NCI-H187 (cell line): ENCODE measurements at places on chromosomes 11 and 22.

- DNase-seq = no peak
Measured at GRCh38 chr11:27207025-27207650, 155.9 kb downstream of the CCDC34 start.

- DNase-seq = no peak
Measured at GRCh38 chr11:11403763-11404725, 51.0 kb upstream of the CSNK2A3 start.

DNA sequence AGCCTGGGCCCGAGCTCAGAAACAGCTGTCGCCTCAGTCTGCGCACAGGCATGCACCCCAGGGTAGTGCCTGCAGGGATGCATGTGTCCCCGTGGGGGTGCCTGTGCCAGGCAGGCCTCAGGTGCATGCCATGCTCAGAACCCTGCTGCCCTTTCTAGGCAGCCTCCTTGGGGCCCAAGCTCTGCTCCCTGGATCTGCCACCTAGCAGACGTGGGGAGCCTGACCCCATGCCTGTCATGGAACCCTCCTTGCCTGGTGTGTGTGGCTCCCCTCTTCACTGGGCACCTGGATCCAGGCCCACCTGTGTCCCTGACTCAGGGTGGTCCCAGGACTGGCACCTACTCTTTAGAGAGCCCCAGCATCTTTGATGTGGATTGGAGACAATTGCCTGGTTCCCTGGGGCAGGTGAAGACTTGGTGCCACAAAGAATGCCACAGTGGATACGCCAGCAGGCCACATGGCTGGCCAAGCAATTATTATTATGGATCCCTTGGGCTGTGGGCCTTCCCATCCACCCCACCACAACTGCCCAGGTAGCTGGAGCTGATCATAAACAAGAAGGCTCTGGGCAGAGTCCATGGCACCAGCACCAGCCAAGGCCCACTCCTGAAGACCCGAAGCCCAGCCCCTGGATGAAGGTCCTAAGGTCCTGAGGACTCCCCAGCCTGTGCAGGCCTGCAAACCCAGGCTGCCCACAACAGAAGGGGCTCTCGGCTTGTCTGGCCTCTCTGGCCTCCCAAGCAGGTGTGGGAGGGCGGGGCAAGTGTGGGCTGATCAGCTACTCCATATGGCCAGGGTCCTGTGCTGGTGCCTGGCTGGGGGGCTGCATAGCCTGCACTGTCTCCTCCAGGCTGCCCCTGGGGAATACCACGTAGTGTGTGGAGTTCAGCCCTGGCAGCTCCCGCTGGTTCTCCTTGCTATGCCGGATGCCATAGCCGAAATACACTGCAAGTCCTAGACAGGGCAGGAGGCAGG lies 3.8 kb downstream of the SLC7A4 start:
- DNase-seq = no peak

DNA sequence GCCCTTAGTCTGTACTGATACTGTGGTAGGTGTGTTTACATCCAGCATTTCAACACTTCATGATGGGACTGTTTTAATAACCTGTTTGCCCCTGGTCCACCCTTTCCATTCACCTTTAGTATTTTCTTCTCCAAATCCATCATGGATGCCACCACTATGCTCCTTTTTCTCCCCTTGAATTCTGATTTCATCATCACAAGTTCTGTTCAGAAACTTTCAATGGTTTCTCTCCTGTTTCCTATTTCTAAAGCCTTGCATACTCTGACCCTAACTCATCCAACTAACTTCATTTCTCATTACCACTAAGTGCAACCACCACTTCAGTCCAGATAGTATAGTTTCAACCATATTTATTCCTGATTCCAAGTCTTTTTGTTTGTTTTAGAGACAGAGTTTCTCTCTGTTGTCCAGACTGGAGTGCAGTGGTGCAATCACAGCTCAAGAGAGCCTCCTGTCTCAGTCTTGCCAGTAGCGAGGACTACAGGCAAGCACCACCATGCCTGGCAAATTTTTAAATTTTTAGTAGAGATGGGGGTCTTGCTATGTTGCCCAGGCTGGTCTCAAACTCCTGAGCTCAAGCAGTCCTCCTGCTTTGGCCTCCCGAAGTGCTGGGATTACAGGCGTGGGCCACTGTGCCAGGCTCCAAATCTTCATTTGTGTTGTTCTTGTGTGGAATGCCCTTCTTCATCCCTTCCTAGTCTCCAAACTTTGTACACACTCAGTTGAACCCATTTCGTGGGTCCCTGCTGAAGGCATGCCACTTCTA lies 1.2 kb upstream of the LIN7C start:
- DNase-seq = no peak

DNA sequence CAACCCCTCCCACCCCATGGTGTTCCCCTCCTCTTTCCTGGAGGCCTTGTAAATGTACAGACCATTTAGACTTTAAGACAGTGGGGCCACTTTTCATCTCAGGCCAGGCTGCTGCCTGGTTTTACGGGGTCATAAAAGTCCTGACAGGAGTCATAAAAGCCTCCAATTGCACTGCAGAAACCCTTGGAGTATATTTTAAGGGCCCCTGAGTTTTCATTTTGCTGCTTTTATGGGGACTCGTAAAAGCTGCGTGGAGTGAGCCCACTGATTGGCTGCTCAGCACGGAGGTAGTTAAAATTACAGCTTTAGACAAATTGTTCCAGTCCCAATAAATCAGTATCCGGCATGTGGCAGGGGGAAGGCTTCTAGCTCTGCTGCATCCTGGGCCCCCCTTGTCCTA lies 627.6 kb downstream of the NTM start:
- no peak for DNase-seq

- no peak for DNase-seq
Measured at GRCh38 chr22:35970616-35971455, 57.8 kb downstream of the RBFOX2 start.

- DNase-seq = no peak
Measured at GRCh38 chr22:45547731-45548130, 45.0 kb downstream of the FBLN1 start.

- no peak for DNase-seq
Measured at GRCh38 chr11:76803023-76803422, 19.9 kb downstream of the TSKU start.

GRCh38 chr11:68598816-68599653 lies 85.3 kb upstream of the GAL start:
- no peak for DNase-seq

DNA sequence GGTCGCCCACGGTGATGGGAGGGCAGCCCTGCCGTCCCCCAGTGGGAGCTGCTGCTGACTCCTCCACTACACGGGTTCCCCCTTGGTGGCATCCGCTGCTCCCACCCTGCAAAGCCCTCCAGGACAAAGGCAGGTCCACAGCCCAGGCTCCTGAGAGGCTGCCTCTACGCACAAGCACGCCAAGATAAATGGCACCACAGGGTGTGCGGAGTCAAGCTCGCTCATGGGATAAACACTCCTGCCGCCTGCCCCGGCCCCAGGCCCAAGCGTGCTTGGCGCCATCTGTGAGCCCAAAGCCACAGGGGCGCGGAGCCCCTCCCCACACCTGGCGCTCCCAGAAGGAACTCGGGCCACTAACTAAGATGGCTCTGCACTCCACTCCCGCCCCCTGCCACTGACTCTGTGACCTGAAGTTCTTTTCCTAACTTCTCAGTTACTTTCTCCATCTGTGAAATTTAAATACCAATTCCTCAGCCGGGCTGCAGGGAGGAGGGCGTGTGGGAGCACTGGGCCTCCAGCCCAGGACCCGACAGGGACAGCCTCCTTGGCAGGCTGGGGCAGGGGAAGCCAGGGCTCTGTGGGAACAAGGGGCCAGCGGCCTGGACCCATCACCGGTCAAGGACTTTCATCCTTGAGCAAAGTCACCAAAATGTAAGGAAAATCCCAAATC lies 14.9 kb downstream of the EHD1 start:
- DNase-seq = no peak

GRCh38 chr22:24423519-24424000 lies 3.8 kb upstream of the ADORA2A start:
- DNase-seq = no peak

DNA sequence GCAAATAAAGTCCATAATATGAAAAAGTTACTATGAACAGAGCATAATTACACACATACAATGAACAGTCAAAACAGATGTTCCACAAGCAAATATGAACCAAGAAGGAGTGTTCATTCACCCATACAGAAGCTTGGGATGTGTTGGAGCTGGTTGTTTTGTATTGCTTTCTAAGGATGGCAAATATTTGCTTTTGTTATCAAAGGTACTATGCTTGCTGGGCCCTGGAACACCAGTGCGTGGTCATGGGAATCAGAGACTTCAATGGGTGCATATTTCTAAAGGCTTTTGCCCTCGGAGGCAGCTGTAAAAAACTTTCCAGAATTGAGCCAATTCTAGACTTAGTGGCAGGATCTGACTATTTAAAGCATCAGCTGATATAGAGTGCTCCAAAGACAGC lies 85.1 kb downstream of the BARX2 start:
- DNase-seq = no peak

GRCh38 chr11:87284306-87284705 lies 246.6 kb downstream of the TMEM135 start:
- no peak for DNase-seq

DNA sequence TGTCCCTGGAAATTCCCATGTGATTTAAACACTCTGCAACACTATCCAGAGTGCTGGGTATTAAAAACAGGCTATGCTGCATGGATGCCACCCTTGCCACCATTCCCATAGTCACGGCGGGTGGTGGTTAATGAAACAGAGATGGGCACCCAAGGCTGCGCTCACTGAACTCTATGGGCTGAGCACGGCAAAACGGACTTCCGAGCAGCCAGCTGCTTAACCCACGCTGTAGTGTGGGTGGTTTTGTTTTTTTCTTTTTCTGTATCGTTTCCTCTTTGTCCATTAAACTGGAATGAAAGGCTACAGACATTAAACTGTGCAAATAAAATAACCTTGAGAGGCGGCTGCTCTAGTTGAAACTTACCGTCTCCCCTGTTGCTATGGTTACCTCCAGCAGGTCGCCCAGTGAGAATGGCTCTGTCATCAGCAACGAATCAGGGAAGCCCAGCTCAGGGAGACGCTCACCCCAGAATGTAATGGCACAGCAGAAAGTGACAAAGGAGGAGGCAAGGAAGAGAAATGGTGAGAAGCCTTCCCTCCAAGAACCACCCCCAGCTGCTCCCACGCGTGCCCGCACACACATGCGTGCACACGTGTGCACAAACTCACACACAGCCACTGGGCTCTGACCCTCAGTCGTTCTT lies 102.1 kb downstream of the C11orf91 start:
- peak; percentile 69 for DNase-seq

DNA sequence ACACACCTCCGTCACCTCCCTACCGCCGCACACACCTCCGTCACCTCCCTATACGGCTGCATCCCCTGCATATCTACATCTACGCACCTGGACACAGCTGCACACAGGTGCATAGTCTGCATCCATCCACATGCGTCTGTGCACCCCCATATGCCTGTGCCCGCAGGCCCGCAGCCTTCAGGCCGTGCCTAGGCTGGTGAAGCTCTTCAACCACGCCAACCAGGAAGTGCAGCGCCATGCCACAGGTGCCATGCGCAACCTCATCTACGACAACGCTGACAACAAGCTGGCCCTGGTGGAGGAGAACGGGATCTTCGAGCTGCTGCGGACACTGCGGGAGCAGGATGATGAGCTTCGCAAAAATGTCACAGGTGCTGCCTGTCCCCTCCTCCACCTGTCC lies 4.8 kb downstream of the PKP3 start:
- no peak for DNase-seq
